GM12864 (cell line): ENCODE measurements at places on chromosomes 7 and 10.

GRCh38 chr7:157278167-157278790, 58.5 kb upstream of the DNAJB6 start:
- no peak for DNase-seq

GRCh38 chr10:4127518-4128315, 342.7 kb upstream of the KLF6 start:
- DNase-seq, result peak; percentile 86

DNA sequence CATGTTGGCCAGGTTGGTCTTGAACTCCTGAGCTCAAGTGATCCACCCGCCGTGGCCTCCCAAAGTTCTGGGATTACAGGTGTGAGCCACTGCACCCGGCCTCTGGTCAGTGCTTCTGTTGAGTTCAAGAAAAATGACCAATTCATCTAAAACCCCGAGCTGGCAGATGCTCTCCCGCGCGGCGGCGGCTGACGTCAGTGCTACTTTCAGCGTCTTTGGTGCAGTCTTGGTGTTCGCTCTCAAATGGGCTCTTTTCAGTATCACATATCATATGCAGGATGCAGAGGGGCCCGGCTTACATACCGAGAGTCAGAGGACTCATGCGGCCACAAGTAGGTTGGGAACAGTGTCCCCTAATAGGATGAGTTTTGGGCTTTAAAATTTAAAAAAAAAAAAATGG, 125.9 kb downstream of the CUX1 start:
- no peak for DNase-seq

DNA sequence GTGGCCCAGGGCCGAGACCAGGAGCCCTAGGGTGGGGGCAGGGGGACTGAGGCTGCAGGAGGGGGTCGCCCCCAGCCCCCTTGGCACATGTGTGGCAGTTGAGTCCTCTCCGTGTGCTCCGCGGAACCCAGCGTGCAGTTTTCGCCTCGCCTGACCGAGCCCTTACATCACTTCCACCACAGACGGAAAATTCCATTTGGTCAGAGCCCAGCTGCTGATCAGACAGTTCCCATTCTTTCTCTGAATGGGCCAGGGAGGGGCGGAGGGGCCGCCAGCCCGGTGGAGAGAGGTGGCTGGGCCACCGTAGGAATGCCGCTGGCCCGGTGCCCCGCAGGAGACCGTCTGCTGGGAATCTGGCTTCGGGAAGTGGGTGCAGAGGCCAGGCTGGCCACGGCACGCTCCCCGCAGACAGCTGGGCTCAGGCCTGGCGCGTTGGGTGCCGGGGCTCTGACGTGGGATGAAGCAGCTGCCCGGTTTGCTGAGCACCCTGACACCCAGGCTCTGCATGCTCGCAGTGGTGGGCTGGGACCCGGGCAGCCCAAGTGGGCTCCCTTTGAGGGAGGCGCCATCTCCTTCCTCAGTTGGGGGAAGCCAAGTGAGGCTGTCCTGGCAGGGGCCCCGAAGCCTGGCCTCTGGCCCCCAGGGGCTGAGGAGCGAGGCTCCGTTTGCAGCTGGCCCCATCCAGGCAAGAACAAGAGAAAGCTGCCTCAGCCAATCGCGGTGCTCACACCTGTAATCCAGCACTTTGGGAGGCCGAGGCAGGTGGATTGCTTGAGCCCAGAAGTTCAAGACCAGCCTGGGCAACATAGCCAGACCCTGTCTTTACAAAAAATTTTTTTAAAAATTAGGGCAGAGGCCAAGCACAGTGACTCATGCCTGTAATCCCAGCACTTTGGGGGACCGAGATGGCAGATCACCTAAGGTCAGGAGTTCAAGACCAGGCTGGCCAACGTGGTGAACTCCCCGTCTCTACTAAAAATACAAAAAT, 9.9 kb downstream of the TTYH3 start:
- DNase-seq, result no peak

DNA sequence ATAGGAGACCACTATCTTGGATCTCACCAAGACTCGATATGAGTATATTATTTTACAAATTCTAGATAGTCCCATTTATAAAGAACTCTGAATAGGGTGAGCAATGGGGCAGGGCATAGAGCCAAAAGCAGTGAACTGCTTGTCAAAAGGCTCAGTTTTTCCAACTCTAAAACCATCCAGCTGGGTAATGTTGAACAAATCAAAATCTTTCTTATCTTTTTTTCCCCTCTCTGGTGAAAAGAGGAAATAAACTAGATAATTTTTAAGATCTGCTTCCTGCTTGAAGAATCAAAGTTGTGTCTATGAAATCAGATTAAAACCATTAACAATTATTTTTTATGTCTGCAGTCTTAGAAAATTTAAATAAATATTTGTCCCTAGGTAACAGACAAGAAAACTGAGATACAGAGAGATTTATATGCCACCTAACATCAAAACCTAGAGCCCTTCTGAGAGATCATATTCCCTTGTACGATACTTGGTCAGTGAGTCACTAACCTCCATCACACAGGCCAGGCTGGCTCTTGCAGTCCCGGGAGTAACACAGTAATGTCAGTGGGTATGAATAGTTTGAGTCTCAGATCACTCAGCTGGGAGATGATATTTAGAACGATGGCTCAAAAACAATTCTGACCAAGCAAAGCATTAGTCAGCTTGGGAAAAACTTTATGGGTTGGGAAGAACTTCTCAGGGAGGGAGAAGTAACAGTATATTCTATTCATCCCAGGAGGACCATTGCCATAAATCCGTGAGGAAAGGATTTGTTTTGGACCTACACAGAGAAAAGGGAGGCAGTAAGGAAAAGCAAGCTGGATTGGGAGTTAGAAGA, 178.8 kb downstream of the REEP3 start:
- no peak for DNase-seq

DNA sequence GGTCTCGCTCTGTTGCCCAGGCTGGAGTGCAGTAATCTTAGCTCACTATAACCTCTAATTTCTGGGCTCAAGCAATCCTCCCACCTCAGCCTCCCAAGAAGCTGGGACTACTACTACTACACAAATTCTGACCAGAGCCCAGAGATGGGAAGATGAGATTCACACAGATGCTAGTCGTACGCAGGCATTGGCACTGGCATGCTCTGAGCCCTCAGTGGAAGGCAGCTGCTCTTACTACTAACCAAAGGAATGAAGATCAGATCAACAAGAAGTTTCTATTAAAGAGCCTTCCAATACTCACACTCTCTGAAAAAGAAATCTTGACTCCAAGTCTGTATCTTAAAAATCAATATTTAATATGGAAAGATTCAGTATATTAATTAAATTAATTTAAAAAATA, 10.7 kb downstream of the GDF2 start:
- DNase-seq, result no peak

DNA sequence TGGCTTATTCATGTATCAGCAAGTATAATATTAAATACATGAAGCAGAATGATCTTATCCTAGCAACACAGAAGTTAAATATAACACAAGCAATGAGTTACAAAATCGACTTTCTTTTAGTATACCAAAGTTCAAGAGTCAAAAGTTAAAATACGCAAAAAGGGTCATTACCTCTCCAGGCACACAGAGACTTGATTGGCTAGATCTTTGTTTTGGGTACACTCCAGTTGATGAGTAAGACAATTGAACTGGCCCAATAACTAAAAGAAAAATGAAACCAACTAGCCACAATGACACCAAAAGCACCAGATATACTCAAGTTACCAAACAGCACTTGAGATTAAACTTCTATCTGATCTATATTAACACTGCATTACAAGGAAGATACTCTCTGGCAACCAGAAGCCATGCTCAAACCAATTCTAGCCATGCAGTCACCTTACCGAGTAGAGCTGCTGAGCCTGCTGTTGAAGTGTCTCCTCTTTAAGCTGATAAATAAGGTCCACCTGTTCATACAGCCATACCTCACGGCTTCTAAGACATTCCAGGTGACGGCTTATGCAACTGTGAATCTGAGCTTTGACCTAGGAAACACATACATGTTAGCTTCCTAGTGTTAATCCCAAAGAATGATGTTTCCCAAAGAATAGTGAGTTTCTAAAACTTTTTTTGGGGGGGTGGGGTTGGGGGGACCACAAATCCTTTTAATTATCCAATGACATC, 15.6 kb downstream of the NCOA4 start:
- DNase-seq, result no peak

GRCh38 chr10:78747401-78748234, 321.1 kb upstream of the ZMIZ1 start:
- DNase-seq, result no peak

GRCh38 chr7:132347123-132347522, 229.1 kb downstream of the PLXNA4 start:
- DNase-seq, result no peak

DNA sequence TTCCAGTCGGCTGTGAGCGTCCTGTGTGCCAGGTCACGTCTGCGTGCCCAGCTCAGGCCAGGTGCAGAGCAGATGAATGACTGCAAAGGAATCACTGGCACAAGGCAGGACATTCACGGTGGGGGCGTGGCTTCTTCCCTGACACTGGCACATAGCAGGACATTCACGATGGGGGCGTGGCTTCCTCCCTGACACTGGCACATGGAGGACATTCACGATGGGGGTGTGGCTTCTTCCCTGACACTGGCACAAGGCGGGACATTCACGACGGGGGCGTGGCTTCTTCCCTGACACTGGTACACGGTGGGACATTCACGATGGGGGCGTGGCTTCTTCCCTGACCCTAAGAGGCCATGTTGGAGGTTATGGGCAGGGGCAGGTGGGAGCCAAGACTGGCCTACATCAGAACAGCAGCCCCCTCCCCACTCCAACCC, 64.3 kb downstream of the MYL10 start:
- no peak for DNase-seq

DNA sequence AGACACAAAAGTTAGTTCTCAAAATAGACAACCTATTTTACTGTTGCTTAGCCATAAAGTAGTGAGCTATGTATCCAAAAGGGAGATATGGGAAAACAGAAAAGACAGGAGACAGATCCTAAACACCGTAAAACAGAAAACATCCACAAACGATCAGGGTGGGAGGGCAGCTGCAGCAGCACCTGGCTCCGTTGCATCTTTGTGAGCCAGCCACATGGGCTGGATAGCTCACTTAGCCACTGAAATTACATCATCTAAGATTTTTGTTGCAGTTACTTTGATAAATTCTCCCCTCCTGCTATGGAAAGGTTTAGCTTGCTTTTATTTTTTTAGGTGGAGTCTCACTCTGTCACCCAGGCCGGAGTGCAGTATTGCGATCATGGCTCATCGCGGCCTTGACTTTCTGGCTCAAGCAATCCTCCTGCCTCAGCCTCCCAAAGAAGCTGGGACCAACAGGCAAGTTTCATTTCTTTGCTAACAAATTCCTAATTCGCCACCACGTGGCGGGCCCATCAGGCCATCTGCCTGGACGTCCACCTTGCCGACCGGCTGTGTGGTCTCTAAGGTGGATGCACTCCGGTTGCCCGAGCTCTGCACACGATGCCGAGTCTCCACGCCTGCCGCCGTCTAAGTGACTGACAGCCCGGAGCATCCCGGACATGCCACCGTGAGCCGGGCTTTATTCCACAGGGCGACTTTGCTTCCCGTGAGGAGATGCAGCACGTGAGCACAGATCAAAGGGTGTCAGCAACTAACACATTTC, 159.8 kb downstream of the DIP2C start:
- DNase-seq, result no peak

DNA sequence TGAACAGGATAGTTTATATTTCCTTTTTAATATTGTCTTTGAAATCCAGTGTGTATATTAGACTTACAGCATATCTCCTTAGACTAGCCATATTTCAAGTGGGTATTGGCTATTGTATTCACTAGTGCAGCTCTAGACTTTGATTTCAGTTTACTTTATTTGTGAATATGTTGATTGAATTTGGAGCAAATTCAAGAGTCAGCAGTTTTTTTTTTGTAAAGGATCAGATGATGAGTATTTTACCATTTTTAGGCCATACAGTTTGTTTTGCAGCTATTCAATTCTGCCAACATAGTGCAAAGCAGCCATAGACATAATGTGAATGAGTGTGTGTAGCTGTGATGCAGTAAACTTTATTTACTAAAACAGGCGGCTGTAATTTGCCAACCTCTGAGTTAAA, 4.6 kb downstream of the STK31 start:
- no peak for DNase-seq

DNA sequence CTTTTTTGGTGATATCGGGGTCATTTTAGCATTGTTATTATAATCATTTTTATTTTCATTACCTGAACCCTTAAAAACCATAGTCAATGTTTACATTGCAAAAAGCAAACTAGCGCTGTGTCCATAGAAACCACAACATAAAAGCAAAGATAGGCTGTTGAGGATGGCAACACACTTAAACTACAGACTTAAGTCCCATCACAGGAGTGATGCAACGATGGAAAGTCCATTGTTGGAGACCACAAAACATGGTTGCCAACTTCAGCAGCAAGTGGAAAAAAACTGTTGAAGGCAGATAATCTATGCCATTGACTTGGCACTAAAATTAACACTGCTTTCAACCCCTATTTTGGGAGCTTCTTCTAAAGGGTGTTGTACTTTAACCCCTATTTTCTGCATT, 398.8 kb upstream of the IGFBP3 start:
- DNase-seq, result no peak

GRCh38 chr7:33418251-33418701, 288.9 kb downstream of the BBS9 start:
- DNase-seq, result no peak

DNA sequence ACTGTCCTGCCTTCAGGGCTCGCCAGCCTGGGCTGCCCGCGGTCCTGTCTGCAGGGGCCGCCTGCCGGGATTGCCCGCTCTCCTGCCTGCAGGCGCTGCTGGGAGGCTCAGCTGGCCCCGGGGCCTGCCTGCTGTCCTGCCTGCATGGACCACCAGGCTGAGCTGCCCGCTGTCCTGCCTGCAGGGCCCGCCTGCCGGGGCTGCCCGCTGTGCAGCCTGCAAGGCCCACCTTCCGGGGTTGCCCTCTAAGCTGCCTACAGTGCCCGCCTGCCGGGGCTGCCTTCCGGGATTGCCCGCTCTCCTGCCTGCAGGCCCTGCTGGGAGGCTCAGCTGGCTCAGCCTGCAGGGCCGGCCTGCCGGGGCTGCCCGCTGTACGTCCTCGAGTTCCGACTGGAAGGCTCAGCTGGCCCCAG, 164.4 kb downstream of the GLRX3 start:
- no peak for DNase-seq

DNA sequence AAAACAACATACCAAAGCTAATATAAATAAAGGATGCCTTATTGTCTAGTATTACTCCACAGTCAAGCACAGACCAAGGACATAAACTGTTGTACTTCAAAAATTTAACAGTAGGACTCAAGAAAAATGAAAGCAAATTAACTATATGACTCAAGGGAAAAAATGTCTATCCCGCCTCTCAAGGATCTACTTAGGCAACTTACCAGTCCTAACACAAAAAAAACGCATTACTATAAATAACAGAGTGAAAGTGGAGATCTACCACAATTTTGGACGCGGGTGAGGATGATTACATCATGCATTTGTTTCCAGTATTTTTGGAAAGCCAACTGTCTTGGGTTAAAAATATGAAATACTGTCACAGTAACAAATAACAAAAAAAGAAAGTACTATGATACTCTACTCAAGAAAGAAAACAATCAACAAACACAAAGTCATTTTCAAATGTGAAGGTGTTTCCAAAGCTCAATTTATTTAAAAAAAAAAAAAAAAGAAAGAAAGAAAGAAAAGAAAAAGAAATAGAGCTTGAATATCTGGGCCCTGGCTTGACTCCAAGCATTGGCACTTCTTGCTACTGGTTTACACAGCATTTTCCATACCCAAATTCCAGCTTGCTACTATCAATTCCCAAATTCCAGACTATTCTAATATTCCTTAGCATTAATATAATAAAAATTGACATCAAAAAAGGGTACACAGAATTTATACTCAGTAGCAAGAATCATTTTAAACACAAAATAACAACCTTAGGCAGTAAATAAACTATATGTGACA, 99.4 kb downstream of the RSU1 start:
- no peak for DNase-seq
